Calu3 (cell line): ENCODE measurements at places on chromosomes 12 and 14. TPM values are rescaled to one million over a fixed set of nuclear protein-coding genes. Genes with fewer than 3 reads are reported as not detected.

TMPRSS12 gene
- not detected in 2 replicates for total RNA-seq

GRCh38 chr14:97106609-97107008 is 309.4 kb downstream of the VRK1 start:
- no peak overlapping the region for H3K27ac ChIP-seq
- H3K36me3 ChIP-seq: no peaks in the 10 kb centered on the region
- H3K27me3 ChIP-seq: no peaks in the 10 kb centered on the region
- DNase-seq: no peak
- no peak overlapping the region for H3K4me3 ChIP-seq

- H3K36me3 ChIP-seq: peaks cover 25% of the 10 kb centered on the region
- DNase-seq: peak; percentile 55
- H3K4me1 ChIP-seq: peaks cover 63% of the 10 kb centered on the region
- peak overlapping the region; percentile 96 for H3K27ac ChIP-seq
- H3K27me3 ChIP-seq: no peaks in the 10 kb centered on the region
These were observed 116.2 kb downstream of the BMP4 start for GRCh38 chr14:53840444-53840843.

COX6A1 gene
- total RNA-seq: 482 and 487 TPM in 2 replicates

DNA sequence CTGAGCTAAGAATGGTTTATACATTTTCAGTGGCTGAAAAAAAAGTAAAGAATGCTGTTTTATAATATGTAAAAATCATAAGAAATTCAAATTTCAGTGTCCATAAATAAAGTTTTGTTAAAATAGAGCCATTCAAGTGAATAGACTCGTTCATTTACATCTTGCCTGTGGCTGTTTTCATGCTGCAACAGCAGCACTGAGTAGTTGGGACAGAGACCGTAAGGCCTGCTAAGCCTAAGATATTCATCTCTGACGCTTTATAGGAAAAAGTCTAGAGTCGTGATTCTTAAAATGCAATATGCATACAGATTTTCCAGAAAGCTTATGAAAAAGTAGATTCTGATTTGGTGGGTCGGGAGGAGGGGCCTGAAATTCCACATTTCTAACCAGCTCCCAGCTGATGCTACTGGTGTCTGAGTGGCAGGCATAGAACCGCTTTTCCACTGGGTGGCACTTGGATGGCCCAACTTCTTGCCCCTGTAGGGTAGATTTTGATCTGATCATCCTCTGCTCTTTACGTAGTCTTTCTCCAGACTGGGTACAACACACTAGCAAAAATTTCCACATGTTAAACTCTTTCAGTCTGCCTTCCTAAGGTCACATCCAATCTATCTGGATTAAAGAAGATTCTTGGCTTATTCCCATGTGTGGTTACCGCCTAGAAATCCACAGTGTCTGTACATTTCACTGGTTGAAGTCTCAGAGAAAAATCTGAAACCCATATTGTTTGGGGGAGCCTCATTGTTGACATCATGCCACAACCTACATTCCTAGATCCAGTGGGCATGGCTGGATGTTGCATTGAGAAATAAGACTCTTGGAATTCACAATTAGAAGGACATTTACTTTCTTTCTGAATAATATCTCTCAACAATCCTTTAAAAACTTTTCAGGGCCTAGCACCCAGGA is 151.2 kb downstream of the C12orf75 start:
- no peak overlapping the region for H3K4me3 ChIP-seq
- H3K27ac ChIP-seq: no peak overlapping the region
- peaks cover 23% of the 10 kb centered on the region for H3K4me1 ChIP-seq

PCED1B gene
- total RNA-seq: 2.1 and 4.1 TPM in 2 replicates

- H3K36me3 ChIP-seq: peaks cover 5% of the 10 kb centered on the region
- no peak overlapping the region for H3K4me3 ChIP-seq
- peak overlapping the region; percentile 69 for H3K27ac ChIP-seq
- peaks cover 8% of the 10 kb centered on the region for H3K4me1 ChIP-seq
These were observed 29.4 kb upstream of the BCL7A start for GRCh38 chr12:121992059-121992879.

GRCh38 chr12:57470286-57470969 is 9.2 kb downstream of the ARHGAP9 start:
- H3K36me3 ChIP-seq: no peaks in the 10 kb centered on the region
- no peak for DNase-seq
- peaks cover 100% of the 10 kb centered on the region for H3K27me3 ChIP-seq
- H3K4me1 ChIP-seq: peaks cover 10% of the 10 kb centered on the region
- no peak overlapping the region for H3K27ac ChIP-seq
- H3K4me3 ChIP-seq: no peak overlapping the region

GRCh38 chr14:92880351-92880750 is 42.6 kb upstream of the CHGA start:
- no peaks in the 10 kb centered on the region for H3K36me3 ChIP-seq
- DNase-seq: no peak
- peaks cover 66% of the 10 kb centered on the region for H3K27me3 ChIP-seq
- H3K4me3 ChIP-seq: no peak overlapping the region
- H3K4me1 ChIP-seq: no peaks in the 10 kb centered on the region
- no peak overlapping the region for H3K27ac ChIP-seq

- no peak overlapping the region for H3K27ac ChIP-seq
- no peaks in the 10 kb centered on the region for H3K36me3 ChIP-seq
- DNase-seq: no peak
- H3K27me3 ChIP-seq: peaks cover 51% of the 10 kb centered on the region
- H3K4me1 ChIP-seq: no peaks in the 10 kb centered on the region
These were observed 580 bp downstream of the OR4E2 start for GRCh38 chr14:21654215-21654614.

MYL2 gene
- total RNA-seq: not detected in 2 replicates

DNA sequence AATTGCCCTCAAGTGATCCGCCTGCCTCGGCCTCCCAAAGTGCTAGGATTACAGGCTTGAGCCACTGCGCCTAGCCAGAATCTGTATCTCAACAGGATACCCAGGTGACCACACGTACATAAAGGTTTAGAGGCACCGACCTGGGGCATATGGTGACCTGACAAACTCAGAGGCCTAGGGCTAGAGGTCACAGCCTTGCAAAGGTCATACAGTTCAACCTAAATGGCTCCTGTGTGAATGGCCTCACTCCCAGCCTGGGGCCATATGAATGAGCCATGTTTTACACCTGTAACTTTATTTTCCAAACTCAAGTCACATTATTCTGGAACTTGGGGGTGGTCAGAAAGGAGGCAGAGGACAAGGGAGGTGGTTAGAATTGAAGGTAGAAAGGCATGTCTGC is 10.0 kb downstream of the STXBP6 start:
- DNase-seq: no peak
- H3K4me3 ChIP-seq: no peak overlapping the region
- no peaks in the 10 kb centered on the region for H3K4me1 ChIP-seq
- H3K27ac ChIP-seq: no peak overlapping the region
- H3K36me3 ChIP-seq: no peaks in the 10 kb centered on the region

CD163 gene
- total RNA-seq: not detected in 2 replicates

DNA sequence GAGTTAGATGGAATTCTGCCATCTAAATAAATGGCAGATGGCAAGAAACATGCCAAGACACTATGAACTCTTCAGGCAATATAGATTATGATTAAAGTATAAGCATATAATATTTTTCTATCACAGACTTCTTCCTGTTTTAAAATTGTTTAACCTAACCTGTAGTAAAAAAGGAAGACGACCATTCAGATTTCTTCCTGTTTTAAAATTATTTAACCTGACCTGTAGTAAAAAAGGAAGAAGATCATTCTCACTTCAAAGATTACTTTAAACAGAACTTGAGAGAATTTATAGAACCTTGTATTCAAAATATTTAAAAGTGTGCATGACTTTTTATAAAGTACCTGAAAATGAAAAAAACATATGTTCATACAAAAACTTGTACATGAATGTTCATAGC is 63.5 kb downstream of the RPS6KA5 start:
- no peak overlapping the region for H3K27ac ChIP-seq
- no peak overlapping the region for H3K4me3 ChIP-seq
- no peak for DNase-seq
- no peaks in the 10 kb centered on the region for H3K36me3 ChIP-seq
- H3K27me3 ChIP-seq: no peaks in the 10 kb centered on the region

DNA sequence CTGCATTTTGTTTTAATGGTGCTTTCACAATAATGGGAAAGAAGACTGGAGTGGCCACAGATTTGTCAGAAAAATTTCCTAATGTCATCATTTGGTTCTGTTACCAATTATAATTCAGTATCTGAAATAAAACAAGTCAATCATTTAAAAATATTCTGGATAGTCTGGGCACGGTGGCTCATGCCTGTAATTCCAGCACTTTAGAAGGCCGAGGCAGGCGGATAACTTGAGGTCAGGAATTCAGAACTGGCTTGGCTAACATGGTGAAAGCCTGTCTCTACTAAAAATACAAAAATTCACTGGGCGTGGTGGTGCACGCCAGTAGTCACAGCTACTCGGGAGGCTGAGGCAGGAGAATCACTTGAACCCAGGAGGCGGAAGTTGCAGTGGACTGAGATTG is 4.0 kb upstream of the LIMA1 start:
- peaks cover 2% of the 10 kb centered on the region for H3K4me1 ChIP-seq
- no peak overlapping the region for H3K4me3 ChIP-seq
- H3K36me3 ChIP-seq: peaks cover 13% of the 10 kb centered on the region
- no peak for DNase-seq
- no peak overlapping the region for H3K27ac ChIP-seq

AJUBA gene
- total RNA-seq: 20.2 and 32.7 TPM in 2 replicates

GRCh38 chr12:121009741-121010140 is 6.5 kb downstream of the C12orf43 start:
- H3K36me3 ChIP-seq: peaks cover 15% of the 10 kb centered on the region
- peak; percentile 76 for DNase-seq
- H3K4me3 ChIP-seq: no peak overlapping the region
- no peaks in the 10 kb centered on the region for H3K27me3 ChIP-seq

BATF gene
- total RNA-seq: 1.4 and 2.2 TPM in 2 replicates

DNA sequence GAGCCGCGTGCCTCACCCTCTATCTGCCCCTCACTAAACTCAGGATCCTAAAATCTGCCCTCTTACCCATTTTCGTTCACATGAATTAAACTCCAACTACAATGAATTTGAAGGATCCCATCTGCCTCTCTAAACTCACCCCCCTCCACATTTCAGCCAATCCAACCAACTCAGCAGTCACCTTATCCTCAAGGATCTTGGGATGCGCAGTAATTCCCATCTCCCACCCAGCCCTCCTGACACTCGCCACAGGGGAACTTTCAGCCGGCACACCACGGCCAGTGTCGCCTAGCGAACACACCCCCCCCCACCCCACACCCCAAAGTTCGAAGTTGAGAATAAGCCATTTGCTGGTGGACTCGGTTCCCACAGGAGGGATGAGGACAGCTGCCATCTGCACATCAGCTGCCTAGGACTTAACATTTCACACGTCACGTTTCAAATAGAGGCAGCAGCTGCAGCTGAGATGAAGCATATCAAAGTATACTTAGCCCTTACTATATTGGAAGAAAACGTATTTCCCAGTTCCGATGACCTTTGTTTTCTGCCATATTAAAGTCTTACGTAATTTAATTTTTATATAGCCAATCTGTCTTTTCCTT is 8.7 kb upstream of the SELPLG start:
- peaks cover 64% of the 10 kb centered on the region for H3K36me3 ChIP-seq
- no peak for DNase-seq
- H3K4me1 ChIP-seq: peaks cover 37% of the 10 kb centered on the region
- H3K4me3 ChIP-seq: no peak overlapping the region
- peak overlapping the region; percentile 21 for H3K27ac ChIP-seq
- no peaks in the 10 kb centered on the region for H3K27me3 ChIP-seq

FGD4 gene
- total RNA-seq: 37.4 and 38.6 TPM in 2 replicates

PLEKHG7 gene
- 1.3 and 2.5 TPM in 2 replicates for total RNA-seq

DAO gene
- total RNA-seq: not detected in 2 replicates

HOXC13 gene
- total RNA-seq: not detected in 2 replicates

GRCh38 chr12:106150555-106150954 is 11.8 kb upstream of the NUAK1 start:
- H3K27me3 ChIP-seq: peaks cover 23% of the 10 kb centered on the region
- DNase-seq: no peak
- H3K4me1 ChIP-seq: peaks cover 8% of the 10 kb centered on the region
- no peaks in the 10 kb centered on the region for H3K36me3 ChIP-seq

ACYP1 gene
- total RNA-seq: 27.4 and 33.2 TPM in 2 replicates

DNA sequence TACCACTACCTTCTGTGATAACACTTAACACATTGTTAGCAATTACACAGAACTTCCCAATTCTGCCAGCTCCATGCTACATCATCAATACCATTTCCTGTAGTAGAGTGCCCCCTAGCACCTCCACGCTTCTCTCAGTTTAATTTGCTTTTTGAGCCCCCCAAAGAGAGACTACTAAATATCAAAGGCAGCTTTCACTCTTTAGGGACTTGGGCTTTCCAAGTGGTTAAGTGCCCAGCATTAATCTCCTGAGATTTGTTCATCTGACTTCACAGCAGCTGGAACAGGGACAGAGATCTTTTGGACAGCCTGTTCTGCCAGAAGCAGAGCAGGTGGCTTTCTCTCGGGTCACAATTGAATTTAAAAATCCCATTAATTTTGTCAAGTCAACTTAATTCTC is 954.9 kb downstream of the DIO2 start:
- H3K27ac ChIP-seq: no peak overlapping the region
- no peaks in the 10 kb centered on the region for H3K27me3 ChIP-seq
- no peaks in the 10 kb centered on the region for H3K36me3 ChIP-seq

AHSA1 gene
- total RNA-seq: 287 and 313 TPM in 2 replicates

DNA sequence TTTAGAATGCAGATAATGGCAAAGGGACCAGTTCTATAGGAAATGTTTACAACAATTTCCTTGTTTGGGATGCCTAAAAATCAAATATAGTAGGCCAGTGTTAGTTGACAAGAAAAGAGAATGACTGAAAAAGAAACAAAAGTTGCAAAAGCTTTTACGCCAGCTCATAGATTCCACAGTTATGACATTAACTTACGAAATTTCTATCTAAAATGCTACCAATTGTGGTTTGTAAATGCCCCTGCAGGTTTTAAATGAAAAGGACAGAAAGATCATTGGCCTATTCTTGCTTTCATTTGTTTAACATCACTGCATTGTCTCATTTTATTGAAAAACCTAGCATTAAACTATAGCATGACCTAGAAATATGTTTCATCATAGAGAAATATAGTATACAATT is 345.8 kb downstream of the CCDC91 start:
- H3K27ac ChIP-seq: no peak overlapping the region
- DNase-seq: no peak
- no peaks in the 10 kb centered on the region for H3K27me3 ChIP-seq
- H3K4me1 ChIP-seq: no peaks in the 10 kb centered on the region

CTSG gene
- total RNA-seq: not detected in 2 replicates

- H3K4me1 ChIP-seq: peaks cover 12% of the 10 kb centered on the region
- no peak overlapping the region for H3K27ac ChIP-seq
- no peak for DNase-seq
These were observed 13.3 kb upstream of the MAX start for GRCh38 chr14:65115615-65116014.

C3AR1 gene
- total RNA-seq: not detected in 2 replicates

- H3K27ac ChIP-seq: peak overlapping the region; percentile 71
- H3K27me3 ChIP-seq: no peaks in the 10 kb centered on the region
- H3K4me3 ChIP-seq: peak overlapping the region; percentile 86
- peaks cover 41% of the 10 kb centered on the region for H3K36me3 ChIP-seq
- peaks cover 9% of the 10 kb centered on the region for H3K4me1 ChIP-seq
- DNase-seq: no peak
These were observed 1.5 kb downstream of the ITPK1 start for GRCh38 chr14:93114068-93114710.

KERA gene
- not detected in 2 replicates for total RNA-seq

GRCh38 chr12:99444859-99445316 is 202.7 kb upstream of the GARIN6 start:
- H3K36me3 ChIP-seq: no peaks in the 10 kb centered on the region
- H3K27ac ChIP-seq: no peak overlapping the region
- no peaks in the 10 kb centered on the region for H3K4me1 ChIP-seq
